ENCODE measurements at places on chromosomes 13 and 19.

- no peak for DNase-seq
Measured at GRCh38 chr13:70380809-70381208, 272.6 kb upstream of the KLHL1 start.

GRCh38 chr19:1453525-1454364 lies 3.8 kb downstream of the APC2 start:
- no peak for DNase-seq

- DNase-seq = no peak
Measured at GRCh38 chr13:30037306-30037705, 186.9 kb upstream of the UBL3 start.

DNA sequence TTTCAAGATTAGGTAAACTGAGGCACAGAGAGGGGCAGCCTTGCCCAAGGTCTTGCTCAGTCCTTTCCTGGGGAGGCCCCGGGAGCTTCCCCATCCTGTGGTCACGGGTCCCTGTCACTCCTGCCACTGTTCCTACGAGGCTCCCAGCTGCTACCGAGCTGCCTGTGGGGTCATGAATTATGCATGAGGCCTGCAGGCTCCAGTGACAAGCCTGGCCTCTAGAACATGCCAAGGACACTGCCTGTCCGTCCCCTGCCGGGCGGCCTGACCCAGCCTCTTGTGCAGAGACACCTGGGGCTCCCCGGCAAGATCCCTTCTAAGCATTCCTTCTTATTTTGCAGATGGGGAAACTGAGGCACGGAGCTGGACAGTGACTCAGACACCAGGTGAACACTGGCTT lies 2.7 kb downstream of the FCHO1 start:
- DNase-seq = no peak

- no peak for DNase-seq
Measured at GRCh38 chr13:59424661-59425060, 739.1 kb downstream of the DIAPH3 start.

- DNase-seq = peak; percentile 24
Measured at GRCh38 chr19:18612772-18613588, at the start of gene TMEM59L. Gene TMEM59L (plus strand): TSS chr19:18612870. CDS start chr19:18612959, 89 bp downstream.

DNA sequence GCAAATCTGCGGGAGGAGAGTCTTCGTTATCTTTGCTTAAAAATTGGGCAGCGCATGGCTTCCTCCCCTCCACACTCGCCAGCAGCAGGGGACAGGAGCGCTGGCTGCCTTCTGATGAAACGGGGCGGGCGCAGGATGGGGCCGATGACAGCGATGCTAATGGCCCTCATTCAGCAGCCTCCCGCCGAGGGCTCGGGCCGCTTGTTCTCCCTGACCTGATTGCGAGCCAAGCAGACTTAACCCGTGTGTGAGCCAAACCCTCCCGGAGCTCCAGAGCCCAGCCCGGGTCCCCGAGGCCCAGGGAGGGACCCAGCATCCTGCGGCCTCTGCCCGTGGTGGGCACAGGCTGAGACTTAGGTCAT lies 90.3 kb downstream of the KDM4B start:
- no peak for DNase-seq

DNA sequence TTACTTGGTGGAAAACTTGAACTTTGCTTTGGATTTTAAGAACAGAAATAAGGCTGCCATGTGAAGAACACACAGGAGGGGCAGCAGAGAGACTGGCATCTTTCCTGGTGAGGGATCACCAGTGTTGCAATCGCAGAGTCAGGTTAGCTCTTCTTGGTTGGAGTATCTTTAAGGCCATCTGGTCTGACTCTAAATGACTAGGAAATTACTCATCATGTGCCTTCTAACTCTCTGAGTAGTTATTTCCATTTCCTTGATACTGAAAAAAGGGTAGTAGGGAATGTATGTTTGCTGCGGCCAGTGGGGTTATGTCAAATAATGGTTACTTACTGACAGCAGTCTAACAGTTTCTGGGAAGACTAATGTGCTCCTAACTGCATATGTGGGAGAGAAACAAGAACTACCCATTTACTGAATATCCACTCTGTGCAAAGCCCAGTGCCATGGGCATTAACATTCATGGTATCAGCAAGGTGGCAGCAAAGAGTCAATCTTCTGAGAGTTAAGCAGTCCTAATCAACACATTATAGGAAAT lies 122.1 kb downstream of the COG6 start:
- peak; percentile 40 for DNase-seq

DNA sequence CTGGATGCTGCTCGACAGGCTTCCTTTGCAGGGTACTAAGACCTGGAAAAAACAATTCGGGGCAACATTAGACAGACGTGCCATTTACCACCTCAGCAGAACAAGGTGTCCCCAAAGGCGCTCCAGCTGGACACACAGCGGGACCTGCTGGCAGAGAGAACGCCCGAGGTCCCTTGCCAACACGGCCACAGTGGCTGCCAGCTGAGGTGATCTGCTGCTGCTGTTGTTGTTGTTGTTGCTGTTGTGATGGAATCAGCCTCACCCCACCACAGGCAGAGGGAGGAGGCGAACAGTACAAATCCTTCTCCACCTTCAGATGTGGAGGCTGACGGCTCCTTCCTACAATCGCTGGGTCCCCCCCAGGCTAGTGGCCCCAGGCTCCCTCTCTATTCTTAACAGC lies 25.2 kb downstream of the ANKRD27 start:
- DNase-seq = no peak

DNA sequence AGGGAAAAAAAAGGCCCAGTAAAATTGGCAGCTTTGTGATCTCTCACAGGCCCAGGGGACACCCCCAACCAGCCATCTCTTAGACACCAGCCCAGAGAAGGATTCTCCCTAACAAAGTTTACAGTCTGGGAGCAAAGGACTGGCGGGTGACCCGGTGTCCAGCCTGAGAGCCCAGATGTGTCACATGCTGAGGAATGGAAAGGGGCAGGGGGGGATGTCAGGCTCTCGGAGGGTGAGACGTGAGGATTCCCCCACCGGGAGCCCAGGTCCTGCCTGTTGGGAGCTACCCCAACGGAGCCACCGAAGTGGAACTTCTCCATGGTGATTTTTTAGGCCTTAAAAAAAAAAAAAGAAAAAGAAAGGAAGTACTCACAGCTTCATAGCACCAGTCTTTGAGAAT lies 4.8 kb upstream of the CTXN1 start:
- no peak for DNase-seq

GRCh38 chr13:103007427-103007762 lies 58.8 kb downstream of the SLC10A2 start:
- no peak for DNase-seq

DNA sequence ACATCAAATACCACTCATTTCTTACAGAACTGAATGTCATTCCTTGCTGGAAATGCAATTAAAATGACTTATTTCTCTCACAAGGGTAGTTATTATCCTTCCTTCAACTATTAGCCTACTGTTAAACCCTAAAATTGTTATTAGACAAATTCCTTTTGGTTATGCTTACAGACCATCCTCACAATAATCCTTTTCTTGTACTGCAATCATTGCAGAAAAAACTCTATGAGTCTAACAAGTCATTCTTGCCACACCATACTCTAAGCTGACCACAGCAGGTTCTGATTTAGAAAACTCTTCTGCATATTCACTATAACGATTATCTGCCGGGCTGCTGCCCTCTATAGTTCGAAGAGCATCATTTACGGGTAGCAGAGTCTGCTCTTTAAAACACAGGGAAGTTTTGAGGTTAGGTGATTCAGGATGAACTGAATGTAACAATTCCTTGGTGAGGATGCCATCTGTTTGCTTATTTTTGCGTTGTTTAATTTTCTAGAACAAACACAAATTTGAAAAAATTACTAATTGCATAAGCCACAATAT lies 38.2 kb downstream of the MTMR6 start:
- DNase-seq = no peak

DNA sequence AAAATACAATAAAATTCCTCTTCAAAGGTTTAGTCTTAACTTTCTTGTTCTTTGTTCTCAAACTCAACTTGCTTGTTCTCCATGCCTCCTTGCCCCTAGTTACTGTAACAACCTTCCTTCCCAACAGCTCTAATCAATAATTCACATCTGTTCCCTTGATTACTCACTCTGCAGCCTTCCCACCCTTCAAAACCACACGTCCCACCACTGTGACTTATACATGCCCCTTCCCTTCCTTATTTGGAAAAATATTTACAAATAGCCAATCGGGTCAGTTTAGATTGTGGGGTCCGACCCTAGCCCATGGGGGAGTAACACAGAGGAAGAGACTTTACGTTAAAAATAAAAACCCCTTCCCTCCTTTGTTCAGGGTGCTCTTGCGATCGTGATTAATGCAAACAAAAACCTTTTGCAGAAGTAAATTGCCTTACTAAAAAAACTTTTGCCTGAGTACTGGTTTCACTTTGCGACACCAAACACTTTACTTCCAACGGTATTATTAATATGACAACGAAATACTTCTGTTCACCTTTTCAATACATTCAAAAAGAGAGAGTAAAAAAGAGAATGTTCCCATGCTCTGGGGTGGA lies 512 bp upstream of the ZNF93 start:
- no peak for DNase-seq

DNA sequence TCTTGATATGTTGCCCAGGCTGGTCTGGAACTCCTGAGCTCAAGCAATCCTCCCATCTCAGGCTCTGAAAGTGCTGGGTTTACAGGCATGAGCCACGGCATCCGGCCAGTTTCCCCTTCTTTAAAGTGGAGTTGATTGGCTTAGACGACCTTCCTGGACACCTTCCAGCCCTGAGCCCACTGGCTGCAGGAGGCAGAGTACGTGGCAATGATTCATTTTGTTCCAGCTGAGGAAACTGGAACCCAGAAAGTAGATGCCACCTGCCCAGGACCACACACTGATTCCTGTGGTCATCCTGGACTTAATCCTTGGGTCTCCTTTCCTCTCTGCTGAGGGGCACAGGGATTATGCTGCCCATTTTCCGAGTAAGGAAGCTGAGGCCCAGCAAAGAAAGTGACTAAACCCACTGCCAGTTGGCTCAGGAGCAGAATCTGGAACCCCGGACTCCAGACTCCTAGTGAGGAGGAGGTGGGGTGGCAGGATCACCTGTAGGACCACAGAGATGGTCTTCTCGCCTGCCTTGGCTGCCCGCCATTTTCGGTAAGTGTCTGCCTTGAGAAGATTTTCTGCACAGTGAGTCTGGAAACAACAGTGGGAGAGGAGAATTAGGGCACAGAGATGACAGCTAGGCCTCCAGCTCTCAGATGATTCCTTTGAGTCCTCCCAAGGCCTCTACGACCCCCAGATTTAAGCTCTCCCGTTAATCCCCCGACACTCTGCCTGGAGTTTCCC lies 737 bp downstream of the XRCC1 start:
- no peak for DNase-seq

DNA sequence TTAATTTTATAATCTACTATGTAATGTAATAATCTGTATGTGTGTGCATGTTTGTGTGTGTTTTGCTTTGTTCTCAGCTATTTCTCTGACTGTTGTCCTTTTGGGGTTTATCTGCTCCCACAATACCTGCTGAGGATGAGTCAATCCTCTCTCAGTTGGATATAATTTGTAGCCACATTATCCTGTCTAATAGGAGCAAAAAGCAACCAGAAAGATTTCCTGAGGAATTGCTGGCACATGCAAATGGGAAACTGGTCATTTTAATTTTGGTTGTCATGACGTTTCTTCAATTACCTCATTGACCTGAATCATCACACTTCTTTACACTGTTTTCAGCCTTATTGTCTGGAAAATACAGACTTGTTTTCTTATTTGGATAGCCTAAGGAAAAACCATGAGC lies 488.4 kb downstream of the KLF5 start:
- no peak for DNase-seq

- DNase-seq = no peak
Measured at GRCh38 chr13:98599502-98600328, 22.8 kb upstream of the STK24 start.

- peak; percentile 60 for DNase-seq
Measured at GRCh38 chr19:18594096-18594823, 5.7 kb downstream of the REX1BD start.

DNA sequence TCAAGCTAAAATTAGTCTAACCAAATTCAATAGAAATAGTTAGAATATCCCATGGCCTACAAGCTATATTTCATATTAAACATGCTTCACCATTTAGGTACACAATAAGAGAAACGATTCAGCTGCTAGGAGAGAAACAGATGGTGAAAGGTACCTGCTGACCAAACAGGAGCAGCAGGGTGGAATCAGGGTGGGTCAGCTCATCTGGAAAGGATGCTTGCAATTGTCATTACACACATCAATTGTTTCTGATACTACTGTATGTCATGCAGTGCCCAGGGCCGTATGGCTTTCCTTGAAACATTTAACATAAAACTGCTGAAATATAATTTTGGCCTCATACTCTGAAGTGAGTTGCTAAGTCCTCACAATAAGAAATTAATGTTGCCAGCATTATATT lies 776.0 kb downstream of the DACH1 start:
- no peak for DNase-seq

DNA sequence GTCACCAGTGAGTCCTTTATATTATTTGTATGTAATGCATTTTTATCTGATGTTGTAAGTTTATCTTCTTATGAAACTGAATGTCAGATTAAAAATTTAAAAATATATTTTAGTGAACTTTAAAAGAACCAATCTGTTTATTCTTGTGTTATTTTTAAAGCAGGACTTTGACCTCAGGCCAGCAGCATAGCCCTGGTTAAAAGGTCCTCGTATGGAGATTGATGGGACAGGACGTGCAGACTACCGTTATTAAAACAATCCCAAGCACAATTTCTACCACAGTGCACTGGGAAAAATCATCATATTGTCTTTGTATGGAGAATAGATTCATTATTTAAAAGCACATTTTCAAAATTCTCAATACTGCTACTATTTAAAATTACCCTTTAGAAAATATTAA lies 573.8 kb upstream of the ARGLU1 start:
- DNase-seq = no peak

DNA sequence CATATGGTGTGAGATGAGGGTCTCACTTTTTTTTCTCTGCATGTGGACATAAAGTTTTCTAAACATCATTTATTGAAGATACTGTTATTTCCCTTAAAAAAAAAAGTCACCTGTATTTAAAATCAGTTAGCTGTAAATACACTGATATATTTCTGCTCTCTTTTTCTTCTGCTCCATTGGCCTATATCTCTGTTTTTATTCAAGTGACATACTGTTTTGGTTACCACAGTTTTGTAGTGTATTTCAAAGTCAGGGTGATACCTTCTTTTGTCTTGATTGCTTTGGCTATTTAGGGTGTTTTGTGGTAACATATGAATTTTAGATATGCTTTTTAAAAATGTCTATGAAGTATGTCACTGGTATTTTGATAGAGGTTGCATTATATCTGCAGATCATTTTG lies 15.8 kb upstream of the ZNF431 start:
- no peak for DNase-seq
